NCI-H69 (cell line): ENCODE measurements at places on chromosomes 7 and 10.

DNA sequence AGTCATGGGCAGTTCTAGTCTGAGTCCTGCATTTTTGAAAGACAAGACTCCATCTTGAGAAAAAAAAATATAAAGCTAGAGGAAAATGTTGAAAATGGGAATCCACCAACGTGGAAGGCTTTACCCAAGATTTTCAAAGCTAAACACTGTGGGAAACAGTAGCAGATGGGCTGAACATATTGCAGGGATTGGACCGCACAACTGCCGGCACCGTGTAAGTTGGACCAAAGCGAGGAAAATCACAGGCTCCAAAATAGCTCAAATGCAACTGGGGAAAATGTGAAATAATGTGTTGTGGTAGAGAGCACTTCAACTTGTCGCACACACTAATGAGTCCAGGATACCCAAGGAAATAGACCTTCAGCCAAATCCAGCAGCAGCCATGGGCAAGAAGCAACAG is 26.4 kb upstream of the ADRB1 start:
- no peak for DNase-seq

GRCh38 chr7:87543623-87544022 is 57.1 kb downstream of the ABCB1 start:
- DNase-seq, result no peak

DNA sequence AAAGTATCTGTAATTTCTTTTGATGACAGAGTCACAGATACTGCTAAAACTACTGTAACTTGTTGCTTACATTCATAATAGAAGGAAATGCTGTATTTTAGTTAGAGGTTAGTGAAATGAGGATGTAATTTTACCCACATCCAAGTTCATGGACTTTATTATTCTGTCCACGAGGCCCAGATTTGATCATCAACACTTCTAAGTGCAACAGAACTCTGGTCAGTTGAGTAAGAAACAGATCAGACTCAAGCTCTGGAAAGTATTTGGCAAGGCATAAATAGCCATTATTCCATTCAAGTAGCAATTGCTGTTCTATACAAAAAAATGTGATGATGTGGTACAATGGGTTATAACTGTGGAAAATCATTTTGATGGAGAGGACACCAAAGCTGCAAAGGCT is 22.3 kb downstream of the ACADSB start:
- DNase-seq, result no peak

- DNase-seq, result no peak
These were observed 53.2 kb downstream of the FOXI2 start for GRCh38 chr10:127790066-127790624.

GRCh38 chr10:63561341-63561740 is 40.1 kb downstream of the REEP3 start:
- DNase-seq, result peak; percentile 34

DNA sequence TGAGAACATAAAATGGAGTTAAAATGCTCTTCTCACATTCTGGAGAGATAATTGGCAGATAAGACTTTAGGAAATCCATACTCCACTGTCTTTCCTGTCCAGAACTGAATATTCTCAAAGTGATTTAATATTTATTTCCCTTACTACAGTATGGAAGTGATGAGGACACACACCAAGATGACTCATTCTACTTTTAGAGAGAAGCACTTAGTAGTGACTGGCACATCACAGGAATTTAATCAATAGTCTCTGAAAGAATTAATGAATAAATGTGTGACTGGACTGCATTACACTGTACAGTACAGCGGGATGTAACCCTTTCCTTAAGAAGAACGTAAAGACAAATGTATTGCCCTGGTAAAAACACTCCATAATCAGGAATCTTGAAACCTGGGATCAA is 116.7 kb downstream of the SEMA3E start:
- no peak for DNase-seq

DNA sequence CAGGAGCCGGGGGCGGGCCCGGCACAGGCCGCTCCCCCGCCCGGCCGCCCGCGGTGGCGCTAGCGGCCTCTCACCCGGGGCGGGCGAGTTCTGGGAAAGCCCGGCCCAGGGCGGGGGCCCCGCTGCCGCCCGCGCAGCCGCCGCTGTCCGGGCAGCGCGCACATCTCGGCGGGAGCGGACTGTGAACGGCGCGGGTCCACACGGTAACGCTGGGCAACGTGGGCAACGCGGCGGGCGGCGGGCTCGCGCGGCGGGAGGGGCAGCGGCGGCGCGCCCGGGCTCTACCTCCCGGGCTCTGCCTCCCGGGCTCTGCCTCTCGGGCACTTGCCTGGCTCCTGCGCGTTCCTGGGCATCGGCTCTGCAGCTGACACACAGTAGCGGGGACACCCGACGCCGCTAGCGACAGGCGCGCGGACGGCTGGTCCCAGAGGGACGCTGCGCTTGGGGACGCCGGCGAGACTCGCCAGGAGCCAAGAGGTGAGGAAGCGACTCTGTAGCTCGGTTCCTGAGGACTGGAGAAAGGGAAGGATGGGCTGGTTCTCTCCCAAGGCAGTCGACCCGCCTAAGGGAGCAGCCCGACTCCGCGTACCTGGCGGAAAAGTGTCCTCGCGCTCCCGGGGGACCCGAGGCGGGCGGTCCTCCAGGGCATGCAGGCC is at the start of gene PLCE1:
PLCE1 (plus strand) TSS at position 150 of the 656 bp plus-strand sequence. CDS start 37,116 bp downstream, outside the sequence.
- DNase-seq, result peak; percentile 58

DNA sequence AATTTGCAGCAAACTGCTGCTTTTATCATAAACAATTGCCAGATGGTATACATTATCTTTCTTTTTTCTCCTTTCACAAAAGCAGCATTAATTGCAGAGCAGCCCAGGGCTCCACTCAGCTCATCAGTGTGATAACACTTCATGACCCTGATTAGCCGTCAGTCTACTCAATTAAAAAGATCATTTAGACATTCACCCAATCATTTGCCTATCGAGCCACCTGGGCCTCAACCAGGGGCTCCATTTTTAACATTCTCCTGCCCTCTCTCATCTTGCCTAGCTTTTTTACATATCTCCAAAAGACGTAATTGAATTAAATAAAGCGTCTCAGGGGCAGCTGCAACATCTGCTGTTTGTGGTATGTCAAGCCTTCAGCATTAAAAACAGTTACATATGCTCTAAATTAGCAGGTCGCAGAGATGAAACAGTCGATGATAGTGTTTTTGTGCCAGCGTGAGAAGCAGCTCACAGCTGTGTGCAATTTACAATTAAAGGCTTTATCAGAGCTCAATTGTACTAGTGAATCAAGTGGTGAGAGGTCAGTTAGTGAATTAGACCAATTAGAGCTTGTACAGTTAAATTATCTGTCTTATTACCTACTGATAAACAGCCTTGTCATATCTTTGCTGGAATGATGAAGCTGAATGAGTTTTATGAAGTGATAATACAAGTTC is 522.5 kb downstream of the ETV1 start:
- peak; percentile 97 for DNase-seq

DNA sequence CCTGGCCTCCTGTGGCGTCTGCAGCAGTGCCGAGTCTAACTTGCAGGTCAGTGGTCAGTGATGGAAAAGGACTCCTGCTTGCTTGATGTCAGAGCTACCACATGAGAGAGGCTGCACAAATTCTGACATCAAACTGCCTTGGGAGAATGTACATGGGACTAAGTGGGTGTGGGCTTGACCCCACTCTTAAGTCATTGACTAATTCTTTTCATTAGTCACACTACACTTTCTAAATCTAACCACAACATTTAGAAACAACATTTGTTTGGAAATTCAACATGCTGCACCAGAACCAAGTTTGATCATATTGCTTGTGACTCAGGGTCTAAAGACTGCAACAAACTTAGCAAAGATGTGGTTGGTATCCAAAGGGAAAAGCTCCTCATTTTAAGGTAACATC is 24.4 kb upstream of the CDC14C start:
- no peak for DNase-seq

DNA sequence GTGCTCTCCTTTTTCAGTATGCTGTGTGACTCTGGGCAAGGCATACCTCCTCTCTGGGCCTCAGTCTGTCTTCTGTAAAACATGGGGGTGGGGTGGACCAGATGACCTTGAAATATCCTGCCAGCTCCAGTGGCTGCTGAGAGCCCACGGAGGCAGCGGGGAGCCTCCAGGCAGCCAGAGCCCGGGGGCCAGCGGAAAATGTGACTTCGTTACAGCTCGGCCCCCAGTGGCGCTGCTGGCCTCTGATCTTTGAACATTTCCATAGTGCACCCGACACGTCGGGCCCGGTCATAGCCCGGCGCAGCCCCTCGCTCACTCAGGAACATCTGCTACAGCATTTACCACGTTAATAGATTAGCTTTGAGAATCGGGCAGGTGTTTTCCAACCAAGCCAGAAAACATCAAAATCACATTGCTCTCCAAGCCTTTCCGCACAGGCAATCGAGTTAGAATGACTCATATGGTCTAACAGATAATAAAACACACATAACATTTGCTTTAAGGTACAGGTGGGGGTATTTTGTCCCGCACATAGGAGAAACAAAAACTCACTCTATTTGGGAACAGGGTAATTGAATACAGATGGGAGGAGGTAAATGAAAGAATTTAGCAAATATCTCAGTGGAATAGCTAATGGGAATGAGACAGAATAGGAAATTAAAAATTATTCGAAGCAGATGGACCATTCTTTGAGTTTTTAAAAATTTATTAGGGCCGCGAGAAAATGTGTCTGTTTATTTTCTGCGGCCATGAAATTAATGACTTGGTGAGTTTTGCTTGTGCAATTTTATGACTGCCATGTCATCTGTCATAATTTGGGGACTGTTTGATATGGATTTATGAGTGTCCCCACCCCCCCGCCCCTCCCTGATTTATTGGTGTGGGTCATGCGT is 26.3 kb upstream of the COMTD1 start:
- no peak for DNase-seq

DNA sequence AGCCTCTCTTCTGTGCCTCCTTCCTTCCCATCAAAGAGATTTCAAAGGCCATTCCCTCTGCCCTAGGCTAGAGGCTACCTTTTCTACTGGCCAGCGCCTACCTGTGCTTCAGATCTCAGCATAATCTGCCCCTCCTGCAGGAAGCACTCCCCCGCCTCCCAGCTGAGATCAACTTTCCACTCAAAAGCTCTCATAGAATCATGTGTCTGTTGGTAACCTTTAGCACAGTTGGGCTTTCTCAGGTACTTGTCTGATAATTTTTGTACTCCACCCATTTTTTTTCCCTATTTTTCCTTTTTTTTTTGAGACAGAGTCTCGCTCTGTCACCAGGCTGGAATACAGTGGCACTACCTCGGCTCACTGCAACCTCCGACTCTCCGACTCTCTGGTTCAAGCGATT is 231.0 kb upstream of the PRSS58 start:
- no peak for DNase-seq

DNA sequence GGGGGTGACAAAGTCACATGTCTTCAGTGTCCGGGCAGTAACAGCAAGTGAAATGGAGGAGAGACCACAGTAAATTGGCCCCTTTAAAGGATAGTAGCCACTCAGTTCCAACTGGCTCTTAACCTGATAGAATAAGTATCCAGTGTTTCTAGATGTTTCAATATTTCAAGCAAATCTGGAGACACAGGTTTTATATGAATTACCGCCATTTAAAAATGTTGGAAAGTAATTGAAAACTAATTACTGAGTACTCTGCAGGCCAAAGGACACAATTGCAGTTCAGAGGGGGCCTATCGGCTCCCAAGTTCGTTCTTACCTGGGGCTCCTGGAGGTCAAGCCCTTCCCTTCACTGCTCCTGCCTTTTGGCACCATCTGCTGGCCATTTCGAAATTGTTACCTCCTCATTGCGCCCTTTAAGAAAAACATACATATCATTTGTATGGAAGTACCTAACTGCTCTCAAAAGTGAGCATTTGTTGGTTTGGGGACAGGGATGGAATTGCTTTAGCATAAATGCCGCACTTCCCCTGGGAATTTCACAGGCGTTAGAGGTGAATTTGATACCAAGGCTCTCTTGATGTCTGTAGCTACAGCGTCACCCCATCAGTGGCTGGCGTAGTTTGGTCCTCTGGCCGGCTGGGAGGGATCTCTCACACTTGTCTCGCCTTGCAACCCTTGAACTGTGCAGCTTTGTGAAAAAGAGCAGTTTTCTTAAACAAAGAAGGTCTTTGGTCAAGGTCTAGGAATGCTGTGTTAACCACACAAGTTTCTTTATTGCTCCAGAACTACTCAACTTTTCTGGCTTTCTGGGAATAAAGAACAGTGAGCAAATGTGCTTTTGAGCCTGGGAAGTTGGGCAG is 220.0 kb downstream of the ARHGAP21 start:
- DNase-seq, result peak; percentile 12

DNA sequence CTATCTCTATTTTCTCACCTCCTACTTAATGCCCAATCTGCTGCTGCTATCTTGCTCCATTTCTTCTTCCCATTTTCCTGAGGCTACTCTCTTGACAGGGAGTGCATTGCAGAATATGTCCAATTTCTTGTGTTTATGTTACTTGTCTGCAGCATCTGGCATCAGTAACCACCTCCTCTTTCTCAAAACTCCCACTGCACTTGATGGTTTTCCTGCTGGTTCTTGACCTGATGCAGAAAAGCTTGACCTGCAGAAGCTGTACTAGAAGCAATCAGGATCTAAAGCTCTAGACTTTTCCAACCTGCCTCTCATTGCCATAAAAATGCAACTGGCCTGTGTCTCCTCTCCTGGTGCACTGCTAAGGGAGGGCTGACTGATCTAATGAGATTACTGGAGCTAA is 287.8 kb downstream of the ZEB1 start:
- no peak for DNase-seq

- peak; percentile 19 for DNase-seq
These were observed 53.0 kb downstream of the CROT start for GRCh38 chr7:87398446-87398845.

DNA sequence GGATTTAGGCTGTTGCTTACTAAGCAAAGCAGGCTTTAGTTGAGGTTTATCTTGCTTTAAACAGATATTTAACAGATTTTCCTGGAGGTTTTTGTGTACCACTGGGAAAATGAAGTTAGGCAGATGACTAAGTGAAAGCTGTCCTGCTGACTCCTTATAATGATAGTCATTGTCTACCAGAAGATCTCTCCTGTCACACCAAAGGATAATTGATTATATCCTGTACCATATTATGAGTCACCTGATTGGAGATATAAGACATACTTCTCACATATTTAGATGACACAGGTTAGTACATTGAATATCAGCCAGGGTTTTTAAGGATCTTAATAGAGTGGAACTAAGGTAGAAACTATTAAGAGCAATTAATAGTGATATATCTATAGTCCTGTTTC is 68.4 kb downstream of the PTEN start:
- peak; percentile 48 for DNase-seq
